ENCODE measurements at places on chromosomes 13 and 19.

- DNase-seq = no peak
Measured at GRCh38 chr13:24511816-24512196, 772 bp downstream of the PARP4 start.

- no peak for DNase-seq
Measured at GRCh38 chr13:110248449-110249143, 58.4 kb downstream of the COL4A1 start.

- no peak for DNase-seq
Measured at GRCh38 chr13:44451126-44451525, 77.5 kb downstream of the SERP2 start.

DNA sequence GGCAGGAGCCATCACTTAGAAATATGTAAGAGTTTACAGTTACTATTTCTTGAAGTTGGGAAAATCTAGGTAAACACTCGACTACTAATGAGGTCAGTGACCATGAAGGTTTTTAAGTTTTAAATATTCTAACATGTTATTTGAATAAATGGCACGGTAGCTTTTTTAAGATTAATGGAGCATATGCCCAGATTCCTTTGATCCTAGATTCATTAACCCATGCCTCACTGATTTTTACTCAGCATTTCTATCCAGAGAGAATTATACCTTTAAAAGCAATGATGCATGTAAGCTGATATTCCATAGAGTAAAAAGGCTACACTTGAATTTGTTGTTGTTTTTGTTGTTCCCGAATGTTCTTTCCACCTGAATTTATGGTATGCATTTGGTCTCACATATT lies 541.4 kb downstream of the DACH1 start:
- no peak for DNase-seq

DNA sequence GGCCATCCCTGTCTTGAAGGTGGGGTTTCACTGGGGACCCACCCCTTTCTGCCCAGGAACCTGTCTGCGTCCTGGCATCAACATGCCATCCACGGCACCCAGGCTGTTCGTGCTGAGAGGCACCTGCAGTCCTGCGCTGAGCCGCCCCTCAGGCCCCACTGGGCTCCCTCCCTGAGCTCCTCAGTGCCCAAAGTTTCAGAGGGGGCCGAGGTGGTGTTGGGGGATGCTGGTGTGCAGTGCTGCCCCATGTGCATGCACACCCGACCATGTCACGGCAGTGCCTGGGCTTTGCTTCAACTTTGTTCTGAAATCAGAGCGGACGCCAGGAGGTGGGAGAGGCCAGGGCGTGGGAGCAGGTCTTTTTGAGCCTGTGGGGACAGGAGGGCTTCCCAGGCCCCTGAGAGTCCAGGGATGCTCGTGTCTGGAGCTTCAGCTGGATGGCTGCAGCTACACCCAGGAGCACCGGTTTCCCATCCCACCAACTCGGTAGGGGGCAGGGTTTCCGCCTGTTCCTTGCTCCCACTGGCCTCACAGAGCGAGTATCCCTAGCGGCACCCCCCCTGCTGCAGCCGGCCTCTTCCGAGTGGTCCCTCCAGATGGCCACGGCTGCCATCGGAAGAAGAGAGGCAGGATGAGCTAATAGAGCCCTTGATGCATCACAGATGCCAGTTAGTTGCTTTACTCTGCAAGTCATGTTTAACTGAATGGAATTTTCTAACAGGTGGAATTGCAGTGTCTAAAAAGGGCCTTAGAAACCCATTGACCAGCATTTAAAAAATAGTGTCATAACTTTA lies 44.0 kb downstream of the WDFY2 start:
- DNase-seq = no peak

DNA sequence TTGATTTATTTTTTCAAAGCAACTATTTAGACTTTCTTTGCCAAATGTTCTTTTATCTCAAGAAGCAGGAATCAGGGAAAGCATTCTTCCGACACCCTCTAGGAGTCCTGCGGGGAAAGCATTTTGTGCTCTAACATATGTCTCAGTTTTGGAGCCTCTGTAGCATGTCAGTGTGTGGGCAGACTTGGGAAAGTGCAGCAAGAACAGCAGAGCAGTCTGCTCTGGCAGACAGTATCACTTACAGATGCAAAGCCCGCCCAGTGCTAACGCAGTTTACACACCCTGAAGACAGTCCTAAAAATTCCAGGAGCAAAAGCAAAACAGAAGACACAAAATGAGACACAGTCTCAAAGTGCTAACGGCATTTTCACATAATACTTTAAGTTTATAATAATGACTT lies 393.5 kb downstream of the KLF12 start:
- no peak for DNase-seq

- no peak for DNase-seq
Measured at GRCh38 chr19:38654628-38655055, 7.2 kb downstream of the ACTN4 start.

GRCh38 chr13:100610391-100611347 lies 22.1 kb upstream of the GGACT start:
- DNase-seq = no peak

- DNase-seq = no peak
Measured at GRCh38 chr13:34430294-34430693, 511.8 kb upstream of the NBEA start.

DNA sequence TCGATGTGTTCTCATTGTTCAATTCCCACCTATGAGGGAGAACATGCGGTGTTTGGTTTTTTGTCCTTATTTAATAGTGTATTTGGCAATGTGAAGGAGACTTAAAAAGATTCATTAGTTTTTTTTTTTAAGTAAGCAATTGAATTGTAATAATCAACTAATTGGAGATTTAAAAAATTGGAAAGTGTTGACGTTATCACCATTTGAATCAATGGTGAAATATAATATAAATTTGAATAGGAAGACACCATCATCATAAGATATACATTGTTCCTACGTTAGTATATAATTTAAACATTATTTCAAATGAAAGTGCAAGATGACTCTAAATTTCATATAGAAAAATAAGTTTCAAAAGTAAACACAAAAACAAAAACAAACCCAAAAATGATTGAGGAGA lies 2858.1 kb upstream of the PCDH20 start:
- DNase-seq = no peak

GRCh38 chr13:111317042-111317550 lies 3.3 kb upstream of the TEX29 start:
- no peak for DNase-seq

- DNase-seq = no peak
Measured at GRCh38 chr19:48994035-48994386, 324 bp downstream of the RUVBL2 start.

DNA sequence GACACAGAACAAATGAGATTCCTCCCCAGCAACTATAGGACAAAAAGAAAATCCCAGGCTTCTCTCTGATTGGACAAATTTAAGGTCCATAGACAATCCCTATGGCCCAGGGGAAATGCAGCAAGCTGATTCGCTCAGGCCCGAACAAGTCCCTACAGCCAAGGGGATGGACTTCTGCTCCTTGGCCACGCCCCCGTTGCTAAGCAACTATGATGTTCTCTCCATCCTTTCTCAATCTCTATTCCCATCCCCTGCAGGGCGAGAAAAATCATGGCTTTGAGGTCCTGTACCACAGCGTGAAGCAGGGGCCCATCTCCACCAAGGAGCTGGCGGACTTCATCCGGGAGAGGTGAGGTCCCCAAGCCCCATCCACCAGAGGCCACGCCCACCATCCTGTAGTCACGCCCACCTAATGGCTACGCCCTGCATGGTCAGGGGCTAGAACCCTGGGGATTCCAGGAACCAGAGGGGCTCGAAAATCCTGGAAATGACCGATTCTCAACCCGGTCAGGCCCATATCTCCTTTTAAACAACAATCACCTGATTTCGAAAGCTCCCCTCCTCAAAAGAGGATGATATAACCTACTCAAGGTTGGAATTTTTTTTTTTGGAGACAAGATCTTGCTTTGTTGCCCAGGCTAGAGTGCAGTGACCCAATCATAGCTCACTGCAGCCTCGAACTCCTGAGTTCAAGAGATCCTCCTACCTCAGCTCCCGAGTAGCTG lies 11.4 kb downstream of the FCHO1 start:
- DNase-seq = no peak

DNA sequence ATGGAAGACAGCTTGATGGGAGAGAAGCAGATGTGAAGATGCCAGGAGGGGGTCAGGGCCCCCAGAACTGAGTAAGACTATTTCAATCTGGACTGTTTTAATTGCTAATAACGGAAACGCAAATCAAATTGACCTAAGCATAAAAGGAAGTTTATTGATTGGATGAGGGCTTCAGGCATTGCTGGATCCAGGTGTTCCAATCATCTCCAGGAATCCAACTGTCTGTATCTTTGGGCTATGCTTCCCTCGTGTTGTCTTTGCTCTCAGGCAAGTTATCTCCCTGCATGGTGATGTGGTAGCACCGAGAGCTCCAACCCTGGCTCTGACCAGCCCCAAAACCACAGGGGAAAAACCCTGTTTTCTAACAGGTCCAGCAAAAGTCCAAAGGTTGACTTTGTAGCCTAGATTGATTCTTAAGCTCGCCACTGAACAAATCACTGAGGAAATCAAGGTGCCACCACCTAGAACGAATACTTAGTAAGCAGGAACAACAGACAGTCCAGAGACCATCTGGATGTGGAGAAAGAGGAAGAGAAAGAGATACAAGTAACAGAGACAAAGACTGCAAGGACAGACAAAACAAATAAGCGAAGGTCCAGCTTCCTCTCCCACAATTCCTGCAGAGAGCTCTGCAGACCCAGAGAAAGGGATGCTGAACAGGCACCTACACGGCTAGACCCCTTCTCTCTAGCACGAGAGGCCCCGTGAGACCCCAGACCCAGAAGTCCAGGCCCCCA lies 1.2 kb upstream of the C19orf81 start:
- no peak for DNase-seq

GRCh38 chr19:4066176-4066606 lies 508 bp downstream of the ZBTB7A start:
- no peak for DNase-seq

- DNase-seq = no peak
Measured at GRCh38 chr19:2783781-2784145, 690 bp upstream of the SGTA start.

- DNase-seq = no peak
Measured at GRCh38 chr19:58578012-58578925, 5.1 kb upstream of the MZF1 start.

DNA sequence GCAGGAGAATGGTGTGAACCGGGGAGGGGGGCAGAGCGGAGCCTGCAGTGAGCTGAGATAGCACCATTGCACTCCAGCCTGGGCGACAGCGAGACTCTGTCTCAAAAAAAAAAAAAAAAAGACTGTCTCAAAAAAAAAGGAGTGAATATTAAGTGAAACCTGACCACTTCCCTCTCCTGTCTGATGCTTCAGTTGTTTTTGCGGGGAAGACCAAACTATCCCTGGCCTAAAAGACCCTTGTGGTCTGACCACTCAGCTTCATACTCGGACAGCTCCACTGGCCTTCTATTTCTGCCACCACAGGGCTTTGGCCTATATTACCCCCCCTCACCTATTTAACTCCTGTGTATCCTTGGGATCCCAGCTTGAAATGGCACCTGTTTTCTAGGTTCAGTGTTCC lies 2.3 kb downstream of the CLASRP start:
- DNase-seq = no peak

DNA sequence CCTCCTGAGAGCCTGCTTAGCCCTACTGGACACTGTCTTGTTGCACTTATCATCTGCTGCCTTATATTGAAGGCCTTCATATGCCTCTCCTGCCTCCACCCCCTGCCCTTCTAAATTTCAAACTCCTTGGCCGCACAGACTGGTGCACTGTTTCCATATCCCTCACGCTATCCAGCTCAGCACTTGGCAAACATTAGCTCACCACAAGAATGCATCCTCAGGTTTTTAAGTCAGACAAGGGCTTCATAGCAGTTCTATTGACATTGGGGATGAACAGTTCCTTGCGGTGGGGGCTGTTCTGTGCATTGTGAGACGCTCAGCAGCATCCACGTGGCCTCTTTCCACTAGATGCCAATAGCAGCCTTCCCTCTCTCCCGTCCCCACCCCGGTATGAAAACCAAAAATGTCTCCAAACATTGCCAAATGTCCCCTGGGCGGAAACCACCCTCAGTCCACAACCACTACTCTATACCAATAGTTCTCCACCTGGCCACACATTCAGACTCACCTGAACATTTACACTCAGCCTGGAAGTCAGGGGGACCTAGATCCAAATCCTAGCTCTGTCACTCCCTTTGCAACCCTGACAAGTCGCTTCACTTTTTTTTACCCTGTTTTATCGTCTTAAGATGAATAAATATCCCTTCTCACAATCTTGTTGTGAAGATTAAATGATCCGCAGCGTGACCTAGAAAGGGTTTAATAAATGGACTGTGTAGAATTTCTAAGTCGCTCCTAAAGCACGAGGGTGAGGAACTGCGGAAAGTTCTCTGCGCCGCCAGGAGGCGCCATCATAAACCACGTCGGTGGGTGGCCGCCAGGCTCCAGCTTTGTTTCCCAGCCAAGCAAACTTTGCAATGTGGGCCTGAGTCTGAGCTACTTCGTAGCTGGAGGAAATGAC lies 3.6 kb upstream of the CEACAM3 start:
- no peak for DNase-seq

- DNase-seq = no peak
Measured at GRCh38 chr19:12187625-12188024, 24.7 kb downstream of the ZNF136 start.

DNA sequence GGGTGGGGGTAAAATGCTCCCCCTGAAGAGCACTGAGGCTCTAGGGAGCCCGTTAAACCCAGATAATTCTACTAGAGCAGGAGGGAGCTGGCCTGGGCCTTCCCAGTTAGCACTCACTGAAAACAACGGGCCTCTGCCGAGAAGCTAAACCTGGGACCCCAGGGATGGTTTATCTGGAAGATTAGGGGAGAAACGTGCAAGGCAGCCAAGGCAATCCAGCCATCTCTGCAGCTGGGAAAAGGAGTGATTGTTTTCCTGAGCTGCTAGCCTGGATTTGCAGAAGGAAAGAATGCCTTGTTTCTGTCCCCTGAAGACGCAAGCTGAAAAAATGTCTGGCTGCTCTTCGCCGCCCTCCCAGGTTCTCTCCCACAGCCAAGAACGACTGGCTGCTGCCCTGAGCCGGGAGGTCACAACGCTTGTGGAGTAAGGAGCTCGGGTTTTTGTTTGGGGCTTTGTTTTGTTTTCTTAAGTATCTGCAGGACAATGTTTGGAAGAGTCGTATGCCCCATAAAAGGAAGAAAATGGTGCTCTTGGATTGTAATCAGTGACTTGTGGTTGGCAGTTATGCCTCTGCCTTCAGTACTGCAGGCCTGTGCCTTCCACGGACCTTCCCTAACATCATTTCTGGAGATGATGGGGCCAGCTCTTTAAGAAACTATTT lies 31.5 kb downstream of the COL4A2 start:
- DNase-seq = no peak

DNA sequence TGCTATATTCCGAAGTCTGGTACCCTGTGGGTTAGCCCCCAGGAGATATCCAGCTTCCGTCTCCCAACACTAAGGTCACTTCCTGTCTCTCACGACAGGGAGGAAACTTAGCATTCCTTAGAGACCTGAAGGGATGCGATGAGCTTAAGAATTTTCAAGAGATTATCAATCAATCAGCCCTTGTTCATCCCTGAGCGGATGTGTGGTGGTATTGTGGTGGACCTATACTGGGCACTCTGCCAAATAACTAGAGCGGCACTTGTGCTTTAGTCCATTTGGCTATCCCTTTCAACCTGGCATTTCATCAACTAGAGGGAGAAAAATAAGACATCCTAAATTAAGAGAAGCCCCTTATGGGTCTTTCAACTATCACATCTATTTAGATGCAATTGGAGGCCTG lies 30.9 kb upstream of the ZNF562 start:
- DNase-seq = no peak

GRCh38 chr13:111449041-111449440 lies 128.6 kb downstream of the TEX29 start:
- no peak for DNase-seq
